CD4-positive, alpha-beta T cell (primary cell): ENCODE measurements at places on chromosomes 12 and 14.

DNA sequence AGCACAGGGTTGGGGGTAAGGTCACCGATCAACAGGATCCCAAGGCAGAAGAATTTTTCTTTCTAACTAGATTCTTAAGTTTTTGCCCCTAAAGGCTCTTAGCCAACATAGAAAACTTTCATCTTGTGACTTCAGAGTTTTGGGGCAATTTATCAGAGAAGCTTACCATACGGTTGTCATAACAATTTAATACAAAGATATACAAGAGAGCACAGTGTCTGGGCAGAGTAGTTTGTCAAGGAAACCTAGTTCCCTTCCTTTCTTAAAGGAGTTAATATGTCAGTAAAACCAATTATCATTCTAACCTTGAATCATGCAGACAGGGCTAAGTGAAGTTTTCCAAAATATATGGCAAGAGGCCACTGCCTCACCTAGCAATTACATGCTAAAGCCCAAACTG lies 18.4 kb downstream of the NR2C1 start:
- no peak for DNase-seq

DNA sequence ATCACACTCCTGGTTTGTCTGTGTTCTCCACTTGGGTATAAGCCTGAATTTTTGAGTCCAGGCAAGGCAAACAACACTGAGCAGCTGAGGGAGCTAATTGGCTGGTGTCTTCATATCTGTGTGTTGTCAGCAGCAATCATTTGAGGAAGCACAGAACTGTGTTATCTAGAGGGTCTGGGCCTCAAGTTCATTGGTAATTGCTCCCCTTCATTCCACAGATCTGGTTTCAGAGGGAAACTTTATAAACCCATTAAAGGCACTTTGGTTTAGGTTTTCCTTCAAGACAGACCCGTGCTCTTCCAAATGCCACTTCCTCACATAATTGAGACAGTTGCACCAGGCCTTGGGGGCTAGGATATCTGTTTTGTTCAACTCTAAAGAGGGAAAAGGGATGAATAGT lies 5.6 kb downstream of the DACT1 start:
- no peak for DNase-seq

DNA sequence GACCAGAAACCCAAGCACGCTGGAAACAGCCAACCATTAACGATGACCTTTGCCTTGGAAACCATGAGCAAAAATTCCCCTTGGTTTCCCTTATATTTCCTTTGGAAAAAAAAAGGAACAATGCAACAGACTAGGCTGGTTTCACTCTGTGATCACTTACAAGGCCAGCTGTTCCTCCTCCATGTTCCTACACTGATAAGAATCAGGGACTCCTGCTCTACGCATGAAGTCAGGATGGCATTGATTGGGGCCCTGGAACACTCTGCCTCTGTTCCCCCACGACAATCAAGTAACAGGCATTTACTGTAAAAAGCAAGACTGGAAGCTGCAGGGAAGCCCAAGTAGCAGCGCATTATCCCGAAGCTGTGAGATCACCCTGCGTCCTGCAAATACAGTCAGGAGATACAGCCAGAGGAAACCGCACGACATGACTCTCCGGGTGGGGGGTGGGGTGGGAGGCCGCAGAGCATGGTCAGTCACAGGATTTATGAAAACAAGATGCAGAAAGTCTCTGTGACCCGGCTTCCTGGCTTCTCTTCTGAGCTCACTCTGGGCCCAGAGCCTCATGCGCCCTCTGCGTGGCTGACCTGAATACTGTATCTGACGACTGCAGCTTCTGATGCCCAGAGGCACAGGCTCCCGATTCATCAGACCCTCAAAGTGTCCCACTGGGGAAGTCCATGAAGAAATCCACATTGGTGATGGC lies 31.1 kb downstream of the SSH1 start:
- DNase-seq: no peak

GRCh38 chr12:16062611-16063010 lies 151.5 kb downstream of the DERA start:
- DNase-seq: no peak

DNA sequence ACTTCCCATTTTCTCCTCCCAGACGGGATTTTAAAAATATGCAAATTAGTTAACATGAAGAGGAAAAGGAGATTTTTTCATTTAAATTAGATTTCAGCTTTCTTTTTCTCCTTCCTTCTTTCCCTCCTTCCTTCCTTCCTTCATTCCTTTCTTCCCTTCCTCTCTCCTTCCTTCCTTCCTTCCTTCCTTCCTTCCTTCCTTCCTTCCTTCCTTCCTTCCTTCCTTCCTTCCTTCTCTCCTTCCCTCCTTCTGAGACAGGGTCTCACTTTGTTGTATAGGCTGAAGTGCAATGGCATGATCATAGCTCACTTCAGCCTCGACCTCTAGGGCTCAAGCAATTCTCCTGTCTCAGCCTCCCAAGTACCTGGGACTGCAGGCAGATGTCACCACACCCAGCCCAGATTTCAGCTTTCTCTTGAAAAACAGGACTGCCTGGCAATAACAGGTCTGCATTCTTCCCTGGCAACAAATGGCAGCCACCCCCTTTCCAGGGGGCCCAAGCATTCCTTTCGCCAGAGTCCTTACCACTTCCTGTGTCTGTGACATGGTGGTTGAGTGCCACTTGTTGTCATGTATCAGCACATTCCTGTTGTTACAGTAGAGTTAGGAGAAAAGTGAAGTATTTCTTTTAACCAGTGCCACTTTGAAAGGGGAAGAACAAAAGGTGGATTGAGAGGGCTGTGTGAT lies 119.1 kb downstream of the PTPN11 start:
- DNase-seq: no peak

- DNase-seq: no peak
These were observed 2.9 kb downstream of the FGFR1OP2 start for GRCh38 chr12:26941215-26941594.

GRCh38 chr14:23533652-23534435 lies 17.7 kb downstream of the ZFHX2 start:
- DNase-seq: no peak

- DNase-seq: no peak
These were observed 47.4 kb downstream of the SLC38A1 start for GRCh38 chr12:46221255-46222128.

DNA sequence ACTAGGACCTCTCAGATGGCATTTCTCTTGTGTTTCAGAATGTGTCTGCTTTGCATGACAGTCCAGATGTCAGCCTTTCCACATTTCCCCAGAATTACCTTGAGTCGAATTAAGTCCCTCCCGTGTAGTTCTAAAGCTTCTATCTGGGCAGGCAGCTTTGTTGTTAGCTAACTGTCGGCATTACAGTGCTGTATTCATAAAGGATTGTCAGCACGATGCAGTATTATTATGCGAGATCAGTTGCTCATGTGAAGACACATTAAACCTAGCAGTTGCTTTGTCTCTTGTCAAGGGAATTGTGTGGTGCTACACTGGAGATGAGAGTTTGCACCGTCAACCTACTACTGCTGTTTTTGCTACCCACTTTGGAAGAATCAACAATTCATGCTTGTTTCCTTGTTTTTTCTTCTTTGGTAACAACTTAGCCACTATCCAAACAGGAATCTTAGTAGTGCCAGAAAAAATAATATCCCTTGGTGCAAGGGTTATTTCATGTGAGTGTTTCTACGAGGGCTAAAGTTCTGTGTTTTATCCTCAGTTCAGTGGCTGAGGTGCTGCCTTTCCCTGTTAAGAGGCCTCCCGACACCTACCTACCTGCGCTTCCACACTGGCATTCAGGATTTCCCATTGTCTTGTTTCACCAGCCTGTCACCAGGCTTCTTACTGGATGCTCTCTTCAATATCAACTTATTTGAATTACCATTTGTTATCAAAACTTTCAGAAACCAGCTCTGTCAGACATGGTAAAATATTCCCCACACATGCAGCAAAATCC lies 297.9 kb upstream of the G2E3 start:
- DNase-seq: no peak

DNA sequence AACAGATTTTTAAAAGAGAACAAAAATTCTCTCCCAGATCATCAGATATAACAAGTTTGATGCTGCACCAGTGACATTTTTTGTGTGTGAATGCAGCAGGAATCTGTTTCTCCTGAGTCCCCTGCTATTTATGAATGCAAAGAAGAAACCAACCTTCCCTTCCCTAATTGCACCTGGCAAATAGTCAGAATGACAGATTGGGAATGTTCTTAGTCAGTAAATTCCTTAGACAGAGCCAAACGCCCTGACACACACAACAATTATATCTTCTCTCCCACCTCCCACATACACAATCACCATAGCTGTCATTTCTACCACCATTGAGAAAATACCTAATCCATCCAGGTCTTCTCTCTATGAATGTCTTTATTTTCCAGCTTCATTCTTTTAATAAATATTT lies 174.4 kb downstream of the ALG10B start:
- no peak for DNase-seq

DNA sequence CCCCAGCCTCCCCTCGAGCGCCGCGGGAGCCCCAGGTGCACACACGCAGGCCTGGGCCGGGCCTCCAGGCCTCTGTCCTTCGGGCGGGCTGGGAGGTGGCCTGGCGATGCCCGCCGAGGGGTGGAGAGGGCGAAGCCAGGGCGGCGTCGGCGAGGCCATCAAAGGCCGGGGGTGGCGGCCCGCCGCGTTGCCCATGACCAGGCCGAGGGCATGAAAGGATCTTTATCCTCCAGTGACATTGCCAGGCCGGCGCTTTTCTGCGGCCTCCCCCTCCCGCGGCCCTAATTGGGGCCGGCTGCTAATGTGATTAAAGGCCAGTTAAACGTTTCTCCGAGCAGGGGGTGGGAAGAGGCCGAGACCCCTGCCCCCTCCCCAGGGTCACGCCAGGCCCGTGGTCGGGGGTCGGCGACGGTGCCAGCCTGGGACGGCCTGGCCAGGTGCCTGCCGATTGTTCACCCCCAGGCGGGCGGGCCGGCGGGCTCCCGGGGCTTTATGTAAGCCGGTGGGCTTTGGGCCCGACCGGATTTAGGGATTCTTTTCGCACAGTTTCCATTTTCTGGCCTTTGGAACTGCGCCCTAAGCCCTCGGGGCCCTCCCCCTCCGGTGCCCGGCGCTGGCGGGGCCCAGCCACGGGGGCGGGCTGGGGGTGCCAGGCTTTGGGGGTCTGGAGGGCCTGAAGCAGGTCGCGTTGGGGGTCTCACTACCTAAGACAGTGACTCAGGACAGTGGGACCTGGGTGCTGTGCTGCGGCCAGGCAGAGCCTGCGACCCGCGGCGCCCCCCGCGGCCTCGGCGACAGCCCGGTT lies 103.2 kb upstream of the DIO3 start:
- DNase-seq: no peak

DNA sequence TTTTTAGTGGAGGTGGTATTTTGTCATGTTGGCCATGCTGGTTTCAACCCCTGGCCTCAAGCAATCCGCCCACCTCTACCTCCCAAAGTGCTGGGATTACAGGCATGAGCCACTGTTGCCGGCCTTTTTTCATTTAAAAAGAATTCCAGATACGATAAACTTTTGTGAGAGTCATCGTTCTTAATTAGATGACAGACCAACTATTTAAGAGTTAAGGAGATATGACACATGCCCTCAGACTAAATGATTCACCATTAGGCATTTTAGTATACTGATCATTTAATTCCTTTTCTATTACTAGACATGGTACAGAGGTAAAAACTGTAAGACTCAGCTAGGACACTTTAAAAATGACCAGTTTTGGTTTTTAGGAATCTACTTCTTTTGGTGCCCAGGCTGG lies 2.4 kb downstream of the ANKRD13A start:
- no peak for DNase-seq

- no peak for DNase-seq
These were observed 103.1 kb downstream of the UNC79 start for GRCh38 chr14:93533842-93534241.

- no peak for DNase-seq
These were observed 310.4 kb downstream of the KCNC2 start for GRCh38 chr12:74899031-74899829.

GRCh38 chr12:117444781-117445180 lies 83.4 kb upstream of the NOS1 start:
- DNase-seq: no peak

- peak; percentile 3 for DNase-seq
These were observed 243.0 kb downstream of the TTC8 start for GRCh38 chr14:89067293-89067972.

- DNase-seq: no peak
These were observed 2.8 kb upstream of the AQP2 start for GRCh38 chr12:49947593-49948226.

DNA sequence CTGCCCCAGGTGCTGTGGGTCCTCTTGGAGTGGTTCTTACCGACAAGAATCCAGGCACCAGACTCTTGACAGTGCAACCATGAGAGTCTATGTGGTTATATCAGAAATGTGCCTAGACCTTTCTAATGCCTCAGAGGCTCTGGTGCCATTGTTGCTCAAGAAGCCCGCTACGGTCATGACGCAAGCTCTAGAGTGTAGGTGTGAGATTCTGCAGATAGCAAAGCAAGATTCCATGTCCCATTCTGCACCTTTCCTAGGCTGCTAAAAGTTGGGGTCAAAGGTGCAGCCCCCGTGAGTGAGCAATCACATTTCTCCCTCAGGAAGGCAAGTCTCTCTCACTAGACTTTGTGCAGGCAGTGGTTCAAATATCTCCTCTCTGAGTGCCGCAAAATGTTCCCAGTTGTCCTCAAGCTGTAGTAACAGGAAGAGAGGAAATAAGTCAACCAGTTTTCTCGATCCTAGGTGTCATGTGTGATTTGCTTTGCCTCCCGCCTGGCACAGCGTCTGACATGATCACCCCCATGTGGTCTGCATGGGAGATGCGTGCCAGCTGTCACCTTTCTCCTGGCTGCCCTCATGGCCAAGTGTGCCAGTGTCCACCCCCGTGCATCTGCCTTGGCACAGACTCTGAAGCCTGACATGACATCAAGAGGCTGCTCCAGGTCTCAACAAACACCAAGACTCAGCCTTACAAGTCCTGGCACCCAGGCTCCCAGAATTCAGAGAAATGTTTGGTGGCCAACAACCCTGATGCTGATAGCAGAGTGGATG lies 122.5 kb upstream of the COCH start:
- DNase-seq: no peak

- DNase-seq: no peak
These were observed 27.8 kb downstream of the PAPLN start for GRCh38 chr14:73264885-73265720.

GRCh38 chr12:44054281-44054680 lies 218.4 kb downstream of the TMEM117 start:
- no peak for DNase-seq
